Fibroblast of skin of right biceps (primary cell): ENCODE measurements at places on chromosomes 12 and 14.
A peak's percentile ranks its signal among the peaks of the same experiment; 100 is the strongest.

DNA sequence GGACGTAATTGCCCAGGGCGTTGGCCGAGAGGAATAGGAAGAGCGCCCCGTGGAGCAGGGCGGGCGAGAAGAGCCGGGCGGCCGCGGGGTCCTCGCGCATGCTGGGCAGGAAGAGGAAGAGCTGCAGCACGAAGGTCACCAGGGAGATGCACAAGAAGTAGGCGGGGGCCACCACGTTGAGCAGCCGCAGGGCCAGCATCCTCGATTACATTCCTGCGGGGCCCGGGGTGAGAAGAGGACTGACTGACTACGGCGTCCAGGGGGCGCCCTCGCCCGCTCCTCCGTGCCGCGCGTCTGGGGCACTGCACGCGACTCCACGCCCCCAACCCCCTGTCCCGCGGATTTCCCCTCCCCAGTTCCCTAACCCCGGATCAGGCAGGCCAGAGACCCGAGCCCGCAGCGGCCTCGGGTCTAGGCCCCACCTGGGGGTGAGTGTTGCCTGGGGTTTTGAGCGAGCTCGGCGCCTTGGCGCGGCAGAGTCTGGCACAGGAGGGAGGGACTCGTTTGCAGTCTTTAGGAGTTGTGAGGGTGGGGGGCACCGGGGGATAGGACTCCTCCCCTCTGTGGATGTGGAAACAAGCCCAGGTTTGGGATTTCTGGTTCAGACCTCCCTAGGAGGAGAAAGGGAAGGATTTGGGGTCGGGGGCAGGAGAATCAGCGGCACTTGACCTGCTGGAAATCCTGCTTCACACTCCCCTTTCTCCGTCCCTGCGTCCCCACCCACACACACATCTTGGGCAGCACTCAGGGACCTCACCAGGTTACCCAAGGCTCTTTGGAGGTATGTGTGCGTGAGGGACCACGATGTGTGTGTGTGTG lies 1.8 kb downstream of the ZDHHC22 start:
- DNase-seq, result peak; percentile 30

DNA sequence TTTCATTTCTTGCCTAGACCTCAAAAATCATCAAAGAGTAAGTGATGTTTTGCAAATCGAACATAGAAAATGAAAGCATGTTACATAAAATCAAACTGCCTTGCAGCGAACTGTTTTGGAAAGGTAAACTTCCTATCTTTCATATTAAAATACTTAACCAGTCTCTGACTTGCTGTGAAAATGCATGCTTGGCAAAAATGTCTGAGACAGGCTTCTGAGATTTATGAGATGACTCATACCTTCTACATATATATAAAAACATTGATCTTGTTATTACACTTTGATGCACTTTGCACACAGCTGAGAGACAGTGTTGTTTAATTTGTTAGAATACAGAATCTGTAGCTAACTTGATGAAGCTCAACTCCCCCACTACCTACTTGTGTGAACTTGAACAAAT lies 179.1 kb downstream of the KITLG start:
- peak; percentile 64 for DNase-seq

DNA sequence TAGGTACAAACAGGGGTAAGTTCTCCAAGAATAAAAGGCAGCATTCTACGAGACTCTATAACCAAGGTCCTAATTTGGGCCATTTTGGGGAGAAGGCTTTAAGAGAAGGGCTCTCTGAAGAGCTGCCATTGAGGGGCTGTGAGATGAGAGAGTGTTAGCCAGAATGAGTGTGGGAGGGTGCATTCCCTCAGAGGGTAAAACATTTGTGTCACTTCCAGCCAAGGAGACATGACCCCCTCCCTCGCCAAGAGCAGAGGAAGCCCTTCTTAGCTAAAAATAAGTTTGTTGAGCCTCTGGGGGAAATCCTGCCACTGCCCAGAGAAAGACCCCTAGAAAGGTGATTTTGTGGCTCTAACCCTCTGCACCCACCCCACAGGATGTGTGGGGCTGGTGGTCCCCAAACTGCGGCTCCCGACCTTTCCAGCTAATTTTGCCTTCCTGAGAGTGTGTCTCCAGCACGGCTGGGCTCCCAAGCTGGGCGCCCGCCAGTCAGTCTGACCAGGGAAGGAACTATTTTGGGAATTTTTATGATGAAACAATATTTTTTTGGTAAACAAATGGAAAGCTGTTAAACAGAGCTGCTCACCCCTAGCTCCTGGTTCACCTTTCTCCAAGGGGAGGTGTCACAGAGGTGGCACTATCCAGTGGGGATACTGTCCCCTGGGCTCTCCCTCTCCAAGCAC lies 65.9 kb upstream of the JDP2 start:
- DNase-seq, result no peak

DNA sequence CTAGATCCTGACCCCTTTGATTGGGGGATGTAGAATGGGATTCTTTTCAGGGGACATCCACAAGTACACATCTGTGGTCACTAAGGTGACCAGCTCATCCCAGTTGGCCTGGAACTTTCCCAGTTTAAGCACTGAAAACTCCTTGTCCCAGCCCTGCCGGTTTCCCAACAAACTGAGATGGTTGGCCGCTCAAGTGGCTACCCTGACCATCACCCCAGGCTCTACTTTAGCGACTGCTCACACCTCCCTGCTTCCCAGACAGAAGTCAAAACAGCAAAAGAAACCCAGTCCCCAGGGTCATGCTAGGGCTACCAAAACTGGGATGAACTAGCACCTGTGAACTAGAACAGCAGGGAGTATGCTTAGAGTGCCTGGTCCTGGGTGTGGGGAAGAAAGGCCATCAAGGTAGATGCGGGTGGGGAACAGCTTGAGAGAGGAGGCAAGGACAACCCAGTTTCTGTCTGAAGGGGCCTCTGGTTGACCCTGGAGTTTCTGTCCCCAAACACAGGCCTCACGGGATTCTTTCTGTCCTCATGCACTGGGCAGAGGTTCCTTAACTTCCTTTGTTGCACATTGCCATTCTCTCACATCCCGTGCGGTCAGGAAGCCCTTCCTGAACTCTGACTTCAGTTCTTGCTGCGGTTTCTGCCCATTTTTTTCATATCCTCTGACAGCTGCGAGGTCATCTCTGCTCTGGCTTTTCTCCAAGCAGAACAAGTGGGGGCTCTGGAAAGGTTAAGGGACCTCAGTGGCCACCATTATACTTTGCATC lies 1.6 kb downstream of the LTB4R start:
- DNase-seq, result no peak

GRCh38 chr12:58424735-58425392 lies 483.5 kb downstream of the ATP23 start:
- DNase-seq, result peak; percentile 25

DNA sequence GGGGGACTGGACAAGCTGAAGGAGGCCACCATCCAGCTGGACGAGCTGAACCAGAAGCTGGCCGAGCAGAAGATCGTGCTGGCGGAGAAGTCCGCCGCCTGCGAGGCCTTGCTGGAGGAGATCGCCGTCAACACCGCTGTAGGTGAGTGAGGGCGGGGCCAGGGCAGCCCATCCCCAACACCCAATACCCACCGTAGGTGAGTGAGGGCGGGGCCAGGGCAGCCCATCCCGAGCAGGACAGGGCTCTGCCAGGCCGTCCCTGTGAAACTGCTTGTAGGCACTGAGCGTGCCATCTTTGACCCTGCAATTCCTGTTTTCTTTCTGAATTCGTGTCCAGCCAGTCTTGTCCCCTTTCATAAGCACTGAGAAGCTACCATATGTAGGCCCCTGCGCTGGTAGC lies 74.0 kb downstream of the CCDC92 start:
- no peak for DNase-seq

DNA sequence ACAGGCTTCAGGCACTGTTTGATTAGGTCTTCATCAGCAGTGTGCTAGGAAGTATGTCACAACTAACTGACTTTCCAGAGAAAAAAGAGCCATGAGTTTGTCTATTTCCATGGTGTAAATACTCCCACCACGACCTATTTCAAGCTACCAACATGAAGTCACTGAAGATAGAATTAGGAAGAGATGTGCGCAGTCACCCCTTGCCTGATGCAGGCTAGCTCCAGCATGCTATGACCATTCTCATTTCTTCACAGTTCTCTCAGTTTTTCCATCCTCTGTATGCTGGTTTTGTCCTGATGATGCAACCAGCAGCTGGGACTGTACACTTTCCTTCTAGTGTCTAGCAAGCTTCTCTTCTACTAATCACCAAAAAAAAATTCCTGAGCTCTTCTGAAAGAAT lies 191.6 kb upstream of the NUDT4 start:
- no peak for DNase-seq

- DNase-seq, result no peak
Observed at GRCh38 chr12:101875162-101875561, 2.2 kb upstream of the DRAM1 start.

DNA sequence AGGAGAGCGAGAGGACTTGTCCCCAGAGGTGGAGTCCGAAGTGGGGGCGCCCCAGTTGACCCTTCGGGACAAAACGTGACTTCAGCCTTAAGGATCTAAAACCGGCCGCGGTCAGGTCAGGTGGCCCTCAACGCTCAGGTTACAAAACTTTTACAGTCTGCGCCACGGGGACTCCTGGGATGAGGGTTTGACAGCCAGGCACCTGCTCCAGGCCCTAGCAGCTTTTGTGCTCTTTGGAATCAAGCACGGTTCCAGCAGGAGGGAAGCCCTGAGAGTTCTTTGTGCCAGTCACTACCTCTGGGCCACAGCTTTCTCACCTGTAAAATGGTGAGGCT lies 337 bp downstream of the ZC2HC1C start:
- no peak for DNase-seq

- DNase-seq, result peak; percentile 20
Observed at GRCh38 chr14:34211732-34212131, 250.3 kb downstream of the SPTSSA start.

GRCh38 chr12:120072472-120073249 lies 43.9 kb downstream of the RAB35 start:
- DNase-seq, result no peak

GRCh38 chr12:3629057-3629830 lies 123.7 kb downstream of the CRACR2A start:
- DNase-seq, result no peak

- no peak for DNase-seq
Observed at GRCh38 chr12:51128919-51129318, 44.0 kb downstream of the TFCP2 start.

DNA sequence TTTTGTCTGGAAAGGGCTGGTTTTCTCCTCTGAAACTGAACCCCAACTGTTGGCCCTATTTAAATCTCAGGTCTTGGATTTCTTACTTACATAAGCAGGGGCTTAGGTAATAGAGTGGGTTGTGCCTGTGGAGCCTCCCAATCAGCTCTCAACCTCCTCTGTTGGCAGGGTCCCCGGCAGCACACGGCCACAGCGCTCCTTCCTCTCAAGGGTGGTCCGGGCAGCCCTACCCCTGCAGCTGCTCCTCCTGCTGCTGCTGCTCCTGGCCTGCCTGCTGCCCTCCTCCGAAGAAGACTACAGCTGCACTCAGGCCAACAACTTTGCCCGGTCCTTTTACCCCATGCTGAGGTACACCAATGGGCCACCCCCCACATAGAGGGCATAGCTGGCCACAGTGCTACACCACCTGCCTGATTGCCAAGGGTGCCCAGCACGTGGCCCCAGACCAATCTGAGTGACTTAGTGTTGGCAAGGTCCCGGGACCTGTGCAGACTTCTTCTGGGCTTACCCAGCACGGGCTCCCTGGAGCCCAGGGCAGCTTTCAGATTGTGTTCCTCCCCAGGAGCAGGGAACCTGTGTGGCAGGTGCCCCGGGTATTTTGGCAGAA lies 68.9 kb downstream of the ESR2 start:
- DNase-seq, result no peak

GRCh38 chr14:72808564-72808963 lies 85.3 kb downstream of the DPF3 start:
- no peak for DNase-seq

DNA sequence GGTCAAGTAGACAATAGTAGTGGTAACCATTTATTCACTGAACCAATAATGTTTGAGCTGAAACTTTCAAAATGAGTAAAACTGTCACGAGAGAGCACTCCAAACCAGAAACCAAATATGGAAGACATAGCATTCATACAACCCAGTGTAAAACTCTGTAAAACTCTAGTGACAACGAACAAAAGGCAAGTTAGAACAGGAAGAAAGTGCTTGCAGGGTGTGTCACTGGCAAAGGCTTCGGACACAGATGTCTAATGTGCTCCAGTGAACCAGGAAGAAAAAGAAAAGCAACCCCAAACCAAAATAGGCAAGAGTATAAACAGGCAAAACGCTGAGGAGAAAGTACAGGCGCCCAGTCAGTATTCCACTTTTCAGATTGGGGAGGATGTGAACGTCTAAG lies 79.3 kb upstream of the FZD10 start:
- no peak for DNase-seq

DNA sequence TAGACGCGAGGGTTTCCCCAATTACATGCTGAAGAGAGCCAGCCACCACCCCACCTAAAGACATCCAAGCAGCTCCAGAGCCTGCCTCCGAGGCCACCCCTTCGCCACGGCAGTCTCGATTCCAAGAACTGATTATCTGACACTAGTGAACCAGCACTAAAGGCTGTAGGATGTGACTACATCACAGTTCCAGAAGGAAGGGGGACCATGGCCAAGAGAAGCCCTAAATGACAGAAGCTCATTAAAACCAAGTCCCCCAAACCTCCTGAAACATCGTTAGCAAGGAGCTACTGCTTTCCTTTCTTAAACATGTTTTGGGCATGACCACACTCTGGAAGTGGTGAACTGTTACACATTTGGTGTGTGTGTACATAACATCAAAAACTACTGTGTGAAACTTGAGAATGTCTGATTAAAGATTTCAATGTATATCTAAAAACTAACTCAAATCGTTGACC lies 88.2 kb downstream of the DUSP16 start:
- DNase-seq, result no peak

DNA sequence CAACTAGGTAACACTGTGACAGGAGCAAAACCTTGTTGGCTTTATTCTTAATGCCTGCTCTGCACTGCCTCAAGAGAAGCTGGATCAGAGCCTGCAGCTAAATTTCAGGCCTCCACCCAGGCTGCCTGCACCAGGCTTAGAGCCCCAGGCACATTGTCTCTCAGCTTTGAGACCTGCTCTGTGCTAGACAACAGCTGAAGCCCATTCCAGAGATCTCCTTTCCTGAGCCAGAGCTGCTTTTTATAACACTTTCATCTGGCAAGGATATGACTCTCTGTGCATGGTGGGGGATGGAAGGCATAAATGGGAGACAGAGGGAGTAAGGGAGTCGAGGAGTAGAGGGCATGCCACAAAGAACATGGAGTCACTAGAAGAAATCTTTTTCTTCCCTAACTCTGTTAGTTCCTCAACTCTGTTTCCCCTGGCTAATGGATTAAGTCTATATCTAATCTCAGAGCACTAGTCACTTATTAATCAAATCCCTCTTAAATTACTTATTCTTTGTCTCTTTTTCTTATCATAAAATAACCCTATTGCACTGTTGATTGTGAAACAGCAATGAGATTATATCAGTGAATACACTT lies 27.1 kb upstream of the LUM start:
- DNase-seq, result peak; percentile 46

DNA sequence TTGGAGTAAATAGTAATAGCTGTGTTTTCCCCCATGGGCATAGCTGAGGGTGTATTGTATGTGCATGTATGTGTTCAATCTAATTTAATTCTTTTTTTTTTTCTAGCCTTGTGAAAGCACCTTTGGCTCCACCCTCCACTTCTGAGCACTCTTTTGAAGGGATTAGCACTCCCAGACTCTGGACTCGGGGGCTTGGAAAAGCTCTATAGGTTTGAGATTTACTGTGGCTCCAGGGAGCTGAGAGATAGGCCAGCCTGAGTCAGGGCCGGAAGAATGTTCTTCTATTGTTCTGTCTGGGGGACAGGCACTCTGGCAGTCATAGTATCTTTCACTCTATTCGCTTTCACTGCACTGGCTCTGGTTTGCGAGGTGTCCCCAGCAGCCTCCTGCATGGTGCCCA lies 540.0 kb upstream of the TBX3 start:
- peak; percentile 62 for DNase-seq

GRCh38 chr12:27133022-27133590 lies 50.7 kb upstream of the C12orf71 start:
- DNase-seq, result no peak
